Stimulated activated CD8-positive, alpha-beta memory T cell treated with anti-CD3 and anti-CD28 coated beads, Interleukin-2, amount 100 ng/mL, for 1 hour (primary cell): ENCODE measurements at places on chromosomes 7 and 10.

GRCh38 chr7:17105701-17106100 is 192.8 kb upstream of the AHR start:
- no peak for DNase-seq

- DNase-seq: no peak
These were observed 4.5 kb upstream of the HKDC1 start for GRCh38 chr10:69215405-69216171.

GRCh38 chr10:84065804-84066601 is 73.3 kb upstream of the GHITM start:
- DNase-seq: no peak

DNA sequence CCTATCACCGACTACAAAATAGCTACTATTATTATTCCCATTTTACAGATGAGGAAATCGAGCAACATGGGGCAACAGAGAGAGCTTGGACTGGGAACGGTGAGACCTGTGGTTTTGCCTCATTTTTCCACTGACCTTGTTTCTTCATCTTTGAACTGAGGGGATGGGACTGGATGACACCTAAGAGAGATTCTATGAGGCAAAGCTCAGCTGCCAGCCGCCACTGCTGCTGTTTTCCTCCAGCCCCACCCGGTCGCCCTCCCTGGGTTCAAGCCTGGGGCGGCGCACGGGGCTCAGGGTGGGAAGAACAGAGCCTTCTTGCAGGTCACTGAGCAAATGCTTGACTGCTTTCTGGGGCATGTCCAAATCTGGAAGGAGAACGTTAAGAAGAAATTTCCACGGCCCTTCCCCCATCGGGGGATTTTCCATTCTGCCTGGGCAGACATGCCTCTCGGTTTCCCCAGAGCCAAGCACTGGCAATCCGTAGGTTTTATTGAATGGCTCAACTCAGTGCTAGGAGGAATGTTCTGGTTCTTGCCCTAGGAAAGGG is 12.3 kb downstream of the DDIT4 start:
- DNase-seq: no peak

DNA sequence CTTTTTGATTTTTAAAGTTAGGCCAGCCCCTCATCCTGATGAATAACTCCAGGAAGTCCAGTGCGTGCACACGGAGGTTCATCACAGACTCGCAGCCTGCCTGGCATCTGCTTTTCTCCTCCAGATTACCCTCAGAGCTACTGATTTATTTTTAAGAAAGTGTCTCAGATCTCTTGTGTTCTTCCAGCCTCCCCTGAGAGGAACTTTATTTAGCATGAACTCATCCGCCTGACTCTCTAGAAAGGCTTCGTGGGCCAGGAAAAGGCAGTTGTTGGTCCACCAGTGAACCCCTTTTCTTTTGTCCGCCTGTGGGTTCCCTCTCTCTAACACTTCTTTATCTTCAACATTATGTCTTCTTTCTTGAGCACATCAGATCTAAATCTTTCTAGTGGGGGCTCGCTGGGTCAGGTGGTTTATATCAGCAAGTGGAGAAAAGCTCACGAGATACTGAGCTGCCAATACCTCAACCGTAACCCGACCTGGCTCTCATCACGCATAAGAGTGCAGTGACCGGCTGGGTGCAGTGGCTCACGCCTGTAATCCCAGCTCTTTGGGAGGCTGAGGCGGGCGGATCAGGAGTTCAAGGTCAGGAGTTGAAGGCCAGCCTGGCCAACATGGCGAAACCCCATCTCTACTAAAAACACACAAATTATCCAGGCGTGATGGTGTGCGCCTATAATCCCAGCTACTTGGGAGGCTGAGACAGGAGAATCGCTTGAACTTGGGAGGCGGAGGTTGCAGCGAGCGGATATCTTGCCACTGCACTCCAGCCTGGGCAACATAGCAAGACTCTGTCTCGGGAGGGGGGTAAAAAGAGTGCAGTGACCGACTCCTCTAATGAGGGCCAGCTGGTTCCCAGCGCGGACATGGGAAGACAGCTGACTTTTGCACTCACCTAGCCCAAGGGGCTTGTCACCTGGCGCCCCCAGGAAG is 162.3 kb downstream of the CCDC3 start:
- no peak for DNase-seq

GRCh38 chr7:12322284-12322902 is 81.3 kb downstream of the VWDE start:
- DNase-seq: no peak

DNA sequence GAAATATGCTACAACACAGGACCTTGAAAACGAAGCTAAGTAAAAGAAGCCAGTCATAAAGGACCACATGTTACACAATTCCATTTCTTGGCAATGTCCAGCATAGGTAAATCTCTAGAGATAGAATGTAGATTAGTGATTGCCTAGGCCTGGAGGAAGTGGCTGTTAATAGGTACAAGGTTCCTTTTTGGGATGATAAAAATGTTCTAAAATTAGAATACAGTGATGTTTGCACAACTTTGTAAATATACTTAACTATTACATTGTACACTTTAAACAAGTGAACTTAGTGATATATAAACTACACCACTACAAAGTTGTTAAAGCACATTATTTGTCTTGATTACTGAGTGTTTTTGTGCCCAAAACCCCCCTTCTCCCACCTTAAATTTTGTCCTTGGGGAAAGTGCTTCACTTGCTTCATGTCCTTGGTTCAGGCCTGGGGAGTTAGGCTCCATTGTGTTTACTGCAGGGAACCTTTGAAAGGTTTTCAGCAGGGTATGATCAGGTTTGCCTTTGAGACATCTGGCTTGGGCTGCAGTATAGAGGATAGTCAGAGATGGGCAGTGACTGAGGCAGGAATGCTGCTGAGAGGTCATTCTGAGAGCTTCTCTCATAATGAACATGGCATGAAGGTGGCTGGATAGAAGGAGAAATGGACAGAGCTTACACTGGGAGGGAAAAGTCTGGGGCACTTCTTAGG is 1052.6 kb downstream of the REEP3 start:
- DNase-seq: no peak

DNA sequence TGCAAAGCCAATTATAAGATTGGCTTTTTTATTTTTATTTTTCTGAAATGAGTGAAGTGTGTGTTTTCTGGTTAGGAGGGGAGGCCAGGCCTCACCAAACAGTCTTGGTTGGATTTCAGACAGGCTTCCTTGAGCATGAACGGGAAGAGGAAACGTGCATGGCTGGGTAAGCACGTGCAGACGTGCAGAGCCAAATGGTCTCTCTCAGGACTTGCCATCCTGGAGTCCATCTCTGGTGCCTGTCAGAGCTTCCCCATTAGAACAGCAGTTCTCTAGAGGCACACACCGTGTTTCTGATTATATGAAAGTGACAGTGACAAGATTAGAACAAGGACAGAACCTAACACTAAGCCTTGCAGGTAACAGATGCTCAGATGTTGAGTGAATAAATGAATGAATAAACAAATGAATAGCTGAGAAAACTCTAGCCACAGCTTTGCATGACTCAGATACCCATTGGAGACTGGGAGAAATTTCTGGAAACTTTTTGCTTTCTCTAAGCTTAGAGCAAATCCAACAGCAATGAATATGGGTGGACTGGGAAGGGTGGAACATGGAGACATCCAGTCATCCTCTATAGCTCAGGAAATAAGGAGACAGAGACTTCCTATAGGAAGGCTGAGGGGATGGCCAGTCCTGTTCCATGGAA is 11.8 kb upstream of the CALD1 start:
- no peak for DNase-seq

GRCh38 chr7:132403465-132404110 is 172.7 kb downstream of the PLXNA4 start:
- no peak for DNase-seq

GRCh38 chr10:103451091-103451813 is 918 bp downstream of the CALHM2 start:
- no peak for DNase-seq

DNA sequence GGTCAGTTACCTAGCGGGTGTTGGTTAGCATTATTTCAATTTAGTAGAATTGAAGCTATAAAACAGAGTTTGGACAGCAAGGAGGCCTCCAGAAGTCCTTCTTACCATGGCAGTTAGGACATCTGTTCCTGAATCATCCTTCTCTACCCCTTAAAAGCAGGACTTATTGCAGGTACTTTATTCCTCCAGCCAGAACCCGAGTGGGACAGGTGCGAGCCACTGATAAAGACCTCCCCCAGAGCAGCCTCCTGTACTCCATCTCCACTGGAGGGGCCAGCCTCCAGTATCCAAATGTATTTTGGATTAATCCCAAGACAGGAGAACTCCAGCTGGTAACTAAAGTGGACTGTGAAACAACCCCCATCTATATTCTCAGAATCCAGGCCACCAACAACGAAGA is 54.6 kb downstream of the CDHR3 start:
- no peak for DNase-seq

GRCh38 chr7:133744451-133744850 is 382.7 kb upstream of the LRGUK start:
- no peak for DNase-seq

DNA sequence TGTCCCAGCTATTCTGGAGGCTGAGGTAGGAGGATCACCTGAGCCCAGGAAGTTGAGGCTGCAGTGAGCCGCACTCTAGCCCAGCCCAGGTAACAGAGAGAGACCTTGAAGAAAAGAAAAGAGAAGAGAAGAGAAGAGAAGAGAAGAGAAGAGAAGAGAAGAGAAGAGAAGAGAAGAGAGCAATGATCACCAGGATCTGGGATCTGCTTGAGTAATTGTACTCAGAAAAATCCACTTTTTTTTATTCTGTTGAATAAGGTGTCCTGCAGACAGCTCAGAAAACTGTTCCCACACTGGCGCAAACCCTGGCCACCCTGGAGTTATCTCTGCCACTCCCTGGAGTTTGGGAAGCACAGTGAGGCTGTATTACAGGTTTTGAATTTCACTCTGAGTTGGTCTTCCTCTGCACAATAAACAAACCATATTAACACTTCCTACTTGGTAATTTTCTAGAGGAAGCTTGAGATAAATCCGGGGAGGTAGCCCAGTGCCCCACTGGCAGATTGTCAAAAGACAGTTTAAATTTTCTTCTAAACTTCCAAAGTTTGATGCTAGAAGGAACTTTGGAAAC is 9.6 kb upstream of the OAT start:
- no peak for DNase-seq

DNA sequence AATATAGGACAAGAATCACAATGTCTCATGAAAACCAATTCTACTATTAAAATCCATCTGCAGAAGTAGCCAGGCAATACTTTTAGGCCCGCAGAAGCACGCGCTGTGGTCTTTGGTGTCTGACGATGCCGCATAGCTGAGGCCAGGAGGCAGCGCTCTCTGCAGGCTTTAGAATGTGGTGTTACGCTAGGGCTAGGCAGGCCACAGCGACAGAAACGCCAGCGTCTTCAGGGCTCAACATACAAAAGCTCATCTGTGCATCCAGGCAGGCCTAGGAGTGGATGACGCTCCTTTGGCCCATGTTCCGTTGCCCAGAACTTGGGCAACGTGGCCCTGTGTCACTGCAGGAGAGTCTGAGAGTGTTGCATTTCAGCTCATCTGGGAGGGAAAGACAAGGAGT is 601.1 kb upstream of the FOXK1 start:
- no peak for DNase-seq

DNA sequence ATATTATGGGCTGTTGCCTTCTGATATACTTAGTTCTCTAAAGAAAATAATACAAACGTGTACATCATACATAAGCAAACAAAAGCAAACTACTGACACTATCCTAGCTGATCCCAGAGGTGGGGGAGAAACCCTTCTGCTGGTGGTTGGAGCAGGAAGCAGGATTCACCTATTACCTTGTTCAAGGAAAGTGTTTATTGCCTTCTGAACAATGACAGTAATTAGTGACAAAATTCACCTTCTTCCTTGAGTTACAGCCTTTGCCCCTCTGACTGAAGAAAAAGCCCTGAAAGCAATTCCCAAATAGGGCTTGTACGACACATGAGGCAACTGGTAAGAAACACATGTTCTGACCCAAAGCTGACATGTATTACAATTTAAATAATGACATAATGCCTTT is 118.8 kb upstream of the AKR1E2 start:
- no peak for DNase-seq

DNA sequence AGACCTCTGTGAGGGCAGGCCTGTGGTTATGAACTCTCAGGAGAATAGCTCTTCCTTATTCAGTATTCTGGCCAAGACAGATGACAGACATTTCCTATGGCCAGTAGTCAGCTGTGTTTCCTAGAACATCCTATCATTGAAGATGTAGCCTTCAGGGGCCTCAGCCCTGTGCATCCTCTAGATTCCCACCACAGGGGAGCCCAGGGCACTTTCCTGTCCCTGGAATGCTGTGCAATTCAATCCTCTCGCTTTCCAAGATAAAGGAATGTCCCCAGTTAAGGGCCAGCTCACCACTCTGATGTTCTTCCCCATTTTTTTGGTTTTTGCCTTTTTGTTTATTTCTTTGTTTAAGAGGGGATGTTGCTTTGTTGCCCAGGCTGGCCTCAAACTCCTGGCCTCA is 578.8 kb upstream of the C7orf33 start:
- no peak for DNase-seq

DNA sequence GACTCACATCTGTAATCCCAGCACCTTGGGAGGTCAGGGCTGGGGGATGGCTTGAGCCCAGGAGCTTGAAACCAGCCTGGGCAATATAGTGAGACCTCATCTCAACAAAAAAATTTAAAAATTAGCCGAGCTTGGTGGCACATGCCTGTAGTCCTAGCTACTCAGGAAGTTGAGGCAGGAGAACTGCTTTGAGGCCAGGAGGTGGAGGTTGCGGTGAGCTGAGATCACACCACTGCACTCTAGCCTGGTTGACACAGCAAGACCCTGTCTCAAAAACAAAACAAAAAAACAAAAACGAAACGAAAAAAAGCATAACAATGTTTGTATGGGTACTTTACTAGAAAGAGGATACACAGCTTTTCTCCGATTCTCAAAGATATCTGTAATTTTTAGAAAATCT is 31.8 kb downstream of the WNT16 start:
- no peak for DNase-seq

DNA sequence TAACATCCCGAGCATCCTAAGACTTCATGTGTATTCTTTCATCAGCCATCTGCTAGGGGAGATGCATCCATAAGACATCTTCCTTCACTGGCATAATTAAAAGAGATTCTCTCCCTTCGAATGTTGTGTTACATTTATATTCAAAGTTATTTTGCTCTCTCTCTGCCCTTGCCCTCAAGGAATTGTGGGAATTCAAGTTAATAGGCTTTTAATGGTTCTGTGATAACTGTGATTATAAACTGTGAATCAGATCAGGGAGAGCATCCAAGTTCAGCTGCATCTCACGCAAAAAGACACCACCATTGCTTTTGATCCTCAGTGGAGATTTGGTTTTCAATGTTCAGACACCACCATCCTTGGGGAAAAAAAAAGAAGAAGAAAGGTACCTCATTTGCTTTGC is 9.2 kb upstream of the TEX36 start:
- DNase-seq: no peak

DNA sequence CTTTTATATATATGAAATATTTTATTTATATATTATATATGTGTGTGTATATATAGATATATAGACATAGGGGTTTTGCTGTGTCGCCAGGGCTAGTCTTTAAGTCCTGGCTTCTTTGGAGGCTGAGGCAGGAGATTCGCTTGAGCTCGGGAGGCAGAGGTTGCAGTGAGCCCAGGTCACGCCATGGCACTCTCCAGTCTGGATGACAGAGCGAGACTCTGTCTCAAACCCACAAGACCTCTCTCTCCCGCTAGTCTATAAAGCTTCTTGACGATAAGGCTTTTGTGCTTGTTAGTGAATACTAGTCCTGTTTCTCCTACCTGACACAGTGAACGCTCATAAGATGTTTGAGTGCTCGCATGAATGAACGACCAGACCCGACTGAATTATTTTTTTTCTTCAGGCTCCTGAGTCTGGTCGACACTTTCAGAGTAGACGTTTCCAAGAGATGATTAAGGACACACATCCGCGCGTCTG is 577 bp upstream of the DDX21 start:
- DNase-seq: no peak

GRCh38 chr7:22250390-22250789 is 106.6 kb downstream of the RAPGEF5 start:
- no peak for DNase-seq
